Mesenteric fat pad (tissue), 1 donor: ENCODE measurements at places on chromosomes 16 and 17. TPM values are rescaled to one million over a fixed set of nuclear protein-coding genes. Genes with fewer than 3 reads are reported as not detected.

DNA sequence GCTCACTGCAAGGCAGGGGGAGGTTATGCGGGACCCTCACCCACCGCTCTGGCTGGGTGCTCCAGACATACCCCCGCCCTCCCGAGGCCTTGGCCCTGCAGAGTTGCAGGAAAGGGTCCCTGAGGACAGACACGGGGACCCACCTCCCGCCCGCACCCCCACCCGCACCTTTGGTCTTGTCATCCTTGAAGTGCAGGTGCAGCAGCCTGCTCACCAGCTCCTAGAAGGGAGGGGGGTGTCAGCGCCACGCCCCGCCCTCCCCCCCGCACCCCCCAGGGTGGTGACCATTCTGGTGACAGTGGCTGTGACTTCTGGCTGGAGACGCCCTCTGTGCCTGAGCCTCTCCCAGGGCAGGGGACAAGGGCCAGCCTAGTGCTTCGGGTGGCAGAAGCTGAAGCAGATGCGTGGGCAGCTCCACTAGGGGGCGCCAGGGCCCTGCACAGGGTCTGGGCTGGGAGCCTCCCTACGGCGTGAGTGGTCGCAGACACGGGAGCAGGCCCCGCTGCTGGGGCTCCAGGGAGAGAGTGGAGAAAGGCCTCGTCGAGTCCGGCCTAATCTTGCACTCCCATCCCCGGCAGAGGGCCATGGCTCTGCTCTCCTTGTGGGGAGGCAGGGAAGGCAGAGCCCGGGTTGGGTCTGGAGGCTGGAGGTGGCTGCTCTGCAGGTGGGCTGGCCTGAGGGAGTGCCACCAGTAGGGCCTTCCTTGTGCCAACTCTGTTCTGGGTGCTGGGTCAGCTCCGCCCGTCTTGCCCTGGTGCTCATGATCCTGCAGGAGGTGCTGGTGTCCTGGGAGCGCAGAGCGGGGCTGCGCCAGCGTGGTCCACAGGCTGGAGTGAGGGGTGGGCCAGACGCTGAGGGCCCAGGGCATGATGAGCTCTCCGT is 2.7 kb downstream of the CENPX start:
- no peak for DNase-seq

GRCh38 chr16:13427943-13428342 is 492.0 kb upstream of the ERCC4 start:
- no peak for DNase-seq

- DNase-seq: no peak
These were observed 12.1 kb upstream of the POLR3E start for GRCh38 chr16:22285080-22285479.

- DNase-seq: no peak
These were observed 38.5 kb downstream of the RBFOX3 start for GRCh38 chr17:79572136-79572925.

TBX21 gene
- 0.35 TPM for total RNA-seq
